Cardiac muscle cell (in vitro differentiated cells and primary cell): ENCODE measurements at places on chromosomes 6 and 20. TPM values are rescaled to one million over a fixed set of nuclear protein-coding genes. Genes with fewer than 3 reads are reported as not detected.

PLCB4 gene
- 39.2 and 49.4 TPM in 2 replicates for polyA plus RNA-seq

ECT2L gene
- polyA plus RNA-seq, result 0.04 TPM in 1 of 2 replicates, not detected in the other

ME1 gene
- polyA plus RNA-seq, result 4.8 and 6.6 TPM in 2 replicates

IYD gene
- not detected in 2 replicates for polyA plus RNA-seq

DOK5 gene
- polyA plus RNA-seq, result 1.6 and 5.9 TPM in 2 replicates

KHDC1 gene
- polyA plus RNA-seq, result 17.1 and 25.3 TPM in 2 replicates

RNASET2 gene
- polyA plus RNA-seq, result 20.7 and 28.9 TPM in 2 replicates

NRSN1 gene
- polyA plus RNA-seq, result not detected in 2 replicates

TBXT gene
- not detected in 2 replicates for polyA plus RNA-seq

CST2 gene
- not detected in 2 replicates for polyA plus RNA-seq

SCRT2 gene
- polyA plus RNA-seq, result not detected in 2 replicates

PSMB1 gene
- 451 and 499 TPM in 2 replicates for polyA plus RNA-seq

CST3 gene
- polyA plus RNA-seq, result 214 and 261 TPM in 2 replicates

ATP6V1G2 gene
- polyA plus RNA-seq, result 32.7 and 40.2 TPM in 2 replicates

PRL gene
- polyA plus RNA-seq, result not detected in 2 replicates

FAM162B gene
- 0.56 and 0.61 TPM in 2 replicates for polyA plus RNA-seq

LKAAEAR1 gene
- 0.47 and 2.2 TPM in 2 replicates for polyA plus RNA-seq

EDN1 gene
- 1.2 and 2.0 TPM in 2 replicates for polyA plus RNA-seq

PRELID3B gene
- 30.0 and 39.5 TPM in 2 replicates for polyA plus RNA-seq

RHAG gene
- polyA plus RNA-seq, result not detected in 2 replicates

OTOR gene
- polyA plus RNA-seq, result not detected in 2 replicates
